ENCODE measurements at places on chromosomes 5 and 9. TPM values are rescaled to one million over a fixed set of nuclear protein-coding genes. Genes with fewer than 3 reads are reported as not detected.

IL31RA gene
- not detected for total RNA-seq

PCDHGB1 gene
- total RNA-seq = 0.27 TPM

ZNF300 gene
- 10.6 TPM for total RNA-seq

DNA sequence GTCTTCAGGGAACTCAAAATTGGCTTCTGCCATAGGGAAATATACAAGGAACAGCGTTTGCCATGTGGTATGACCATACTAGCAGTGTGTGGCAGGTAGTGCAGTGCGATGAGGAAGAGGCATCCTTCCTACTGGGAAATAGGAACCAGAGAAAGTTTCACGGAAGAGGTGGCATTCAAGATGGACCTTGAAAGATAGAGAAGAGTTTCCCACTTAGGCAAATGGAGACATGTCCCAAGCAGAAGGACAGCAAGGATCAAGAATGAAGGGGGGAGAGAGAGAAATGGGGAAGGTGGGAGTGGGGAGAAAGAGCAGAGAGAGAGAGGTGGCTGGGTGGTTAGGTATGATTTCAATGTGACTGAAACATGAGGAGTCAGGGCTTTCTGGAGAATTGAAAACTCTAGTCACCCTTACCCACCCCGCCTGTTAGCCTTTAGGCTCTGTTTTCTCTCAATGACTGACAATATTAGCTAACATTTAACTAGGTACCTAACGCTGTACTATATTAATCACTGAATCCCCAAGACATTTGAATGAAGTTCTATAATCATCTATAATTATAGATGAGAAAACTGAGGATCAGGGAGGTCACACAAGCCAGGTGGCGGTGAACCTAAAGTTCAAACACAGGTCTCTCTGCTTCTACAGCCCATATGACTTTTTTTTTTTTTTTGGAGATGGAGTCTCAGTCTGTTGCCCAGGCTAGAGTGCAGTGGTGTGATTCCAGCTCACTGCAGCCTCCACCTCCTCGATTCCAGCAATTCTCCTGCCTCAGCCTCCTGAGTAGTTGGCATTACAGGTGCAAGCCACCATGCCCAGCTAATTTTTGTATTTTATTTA, 171.3 kb downstream of the NR3C1 start:
- no peak for DNase-seq

- DNase-seq = no peak
Observed at GRCh38 chr9:38316166-38316780, 76.2 kb upstream of the ALDH1B1 start.

DNA sequence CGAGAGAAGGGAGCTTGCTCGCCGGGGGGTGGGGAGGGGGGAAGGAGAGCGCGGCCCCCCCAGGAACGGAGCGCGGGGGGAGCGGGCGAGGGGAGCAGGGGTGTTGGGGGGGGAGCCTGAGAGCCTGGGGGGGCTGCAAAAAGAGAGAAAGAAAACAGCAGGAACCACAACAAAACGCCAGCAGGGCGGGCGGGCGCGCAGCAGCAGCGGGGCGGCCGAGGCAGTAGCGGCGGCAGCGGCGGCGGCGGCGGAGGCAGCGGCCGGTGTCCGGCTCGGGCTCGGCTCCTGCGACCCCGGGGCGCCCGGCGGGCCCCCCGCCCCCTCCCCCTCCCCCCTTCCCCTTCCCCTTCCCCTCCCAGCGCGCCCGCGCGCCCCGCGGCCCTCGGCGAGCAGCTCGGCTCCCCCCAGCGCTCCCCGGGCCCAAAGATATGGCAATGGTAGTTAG, 1.6 kb downstream of the NR2F1 start:
- no peak for DNase-seq

DNA sequence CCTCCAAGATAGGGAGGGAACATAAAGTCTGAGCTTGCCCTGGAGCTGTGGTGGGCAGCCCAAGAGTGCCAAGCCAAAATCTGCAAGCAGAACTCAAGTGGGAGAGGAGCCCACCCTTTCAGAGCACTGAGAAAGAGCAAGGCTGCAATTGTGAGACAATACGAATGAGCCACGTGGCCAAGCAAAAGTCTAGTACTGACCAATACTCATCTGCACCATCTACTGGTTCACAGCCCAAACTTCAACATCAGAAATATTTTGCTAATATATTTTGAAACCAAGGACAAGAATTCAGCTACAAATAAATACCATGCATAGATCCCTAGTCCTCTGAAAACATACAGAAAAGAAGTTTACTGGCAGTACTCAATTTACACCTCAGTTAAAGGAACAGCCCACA, 696.2 kb upstream of the COX7C start:
- no peak for DNase-seq

GRCh38 chr5:168076561-168076991, 214.9 kb upstream of the WWC1 start:
- no peak for DNase-seq

- DNase-seq = no peak
Observed at GRCh38 chr5:93658044-93658443, 75.0 kb downstream of the NR2F1 start.

All from Peyer's patch (tissue), 4 donors.